ENCODE measurements at places on chromosomes 6 and 20.

GRCh38 chr6:50891290-50891689 is 72.6 kb downstream of the TFAP2B start:
- no peak for DNase-seq

- DNase-seq: peak; percentile 50
Observed at GRCh38 chr20:8161264-8162071, 29.4 kb downstream of the PLCB1 start.

DNA sequence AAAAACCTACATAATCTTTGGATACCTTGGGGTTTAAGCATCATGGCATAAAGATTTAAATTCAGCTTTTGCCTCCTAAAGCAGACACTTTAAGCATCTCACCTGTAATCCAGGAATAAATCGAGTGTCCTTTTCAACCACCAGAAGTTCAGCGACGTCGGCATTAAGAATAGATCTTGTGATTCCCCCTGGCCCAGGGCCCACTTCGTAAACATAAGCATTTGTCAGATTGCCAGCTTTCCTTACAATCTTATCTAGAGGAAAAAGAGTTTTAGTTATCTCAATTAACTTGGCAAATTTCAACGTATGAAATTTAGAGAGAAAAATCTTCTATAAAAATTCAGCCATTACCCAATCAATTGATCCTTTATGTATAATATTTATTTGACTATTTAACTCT is 3.2 kb downstream of the TFB1M start:
- no peak for DNase-seq

GRCh38 chr6:39302669-39303424 is 11.4 kb downstream of the KCNK17 start:
- DNase-seq: peak; percentile 9

DNA sequence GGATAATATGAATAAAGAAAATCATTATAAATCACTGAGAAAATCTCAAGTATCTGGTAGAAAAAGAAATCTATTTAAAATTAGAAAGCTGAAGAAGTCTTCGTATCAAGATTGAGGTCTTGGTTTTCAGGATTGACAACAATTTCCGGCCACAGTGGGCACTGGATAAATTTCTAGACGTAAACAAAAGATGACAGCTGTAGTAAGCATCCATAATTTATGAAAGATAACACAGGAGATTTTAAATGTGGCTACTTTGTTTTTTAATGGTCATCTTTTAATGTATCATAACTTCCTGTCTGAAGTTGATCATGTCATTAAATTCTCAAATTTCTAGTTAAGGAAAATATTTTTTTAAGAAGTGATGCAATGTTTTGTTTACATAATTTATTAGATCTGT is 444.2 kb downstream of the HTR1B start:
- DNase-seq: peak; percentile 50

DNA sequence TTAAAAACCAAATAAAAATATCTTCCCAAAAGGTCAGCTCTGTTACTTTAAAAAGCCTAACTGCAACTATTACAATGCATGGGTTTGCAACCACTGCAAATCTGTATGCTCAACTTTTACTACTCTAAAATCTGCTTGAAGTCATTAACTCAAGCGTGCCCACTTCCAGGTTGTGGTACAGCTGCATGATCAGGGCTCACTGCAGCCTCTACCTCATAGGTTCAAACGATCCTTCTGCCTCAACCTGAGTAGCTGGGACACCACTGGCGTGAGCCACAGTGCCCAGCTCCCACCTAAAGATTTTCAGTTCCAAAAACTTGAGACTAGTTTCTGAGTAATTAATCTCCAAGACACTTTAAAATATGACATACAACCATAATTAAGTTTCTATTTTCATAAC is 8.2 kb downstream of the DIDO1 start:
- no peak for DNase-seq

GRCh38 chr6:18432619-18433018 is 45.5 kb downstream of the RNF144B start:
- DNase-seq: no peak

DNA sequence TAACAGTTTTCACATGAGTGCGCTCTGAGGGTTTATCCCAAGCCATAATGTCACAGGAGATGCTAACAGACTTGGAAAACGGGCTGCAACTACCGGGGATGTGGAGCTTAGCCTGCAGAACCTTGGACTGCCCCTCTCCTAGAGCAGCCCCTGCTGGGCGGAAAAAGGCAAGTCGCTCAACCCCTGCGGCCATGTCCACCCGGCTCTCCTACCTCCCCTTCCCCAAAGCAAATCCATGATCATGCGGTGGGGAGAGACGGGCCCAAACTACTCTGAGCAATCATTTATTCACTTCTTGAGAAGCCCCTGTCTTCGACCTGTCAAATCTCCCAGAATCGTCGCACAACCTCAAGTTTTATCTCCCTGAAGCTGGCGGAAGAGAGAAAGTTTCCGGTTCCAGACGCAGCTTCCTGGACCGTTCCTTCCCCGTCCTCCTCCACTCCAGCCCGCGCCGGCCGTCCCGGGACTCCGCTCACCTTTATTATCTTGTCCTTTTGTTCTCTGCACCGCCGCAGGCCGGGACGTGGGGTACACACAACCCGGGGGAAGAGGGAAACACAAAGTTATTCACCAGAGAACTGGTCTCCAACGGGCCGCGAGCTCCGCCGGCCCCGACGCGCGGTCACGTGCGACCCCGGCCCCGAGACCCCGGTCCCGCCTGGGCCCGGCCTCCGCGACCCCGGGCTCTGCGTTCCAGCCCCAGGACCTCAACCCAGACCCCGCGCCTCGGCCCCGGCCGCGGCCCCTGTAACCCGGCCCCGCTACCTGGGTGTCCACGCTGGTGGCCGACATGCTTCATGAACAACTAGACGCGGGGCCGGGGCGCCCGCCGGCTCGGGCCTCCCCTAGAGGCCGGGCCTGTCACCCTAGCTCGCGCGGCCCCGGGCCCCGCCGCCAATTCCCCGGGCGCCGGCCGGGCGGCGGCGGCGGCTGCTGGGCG is 560 bp downstream of the YTHDF1 start:
- peak; percentile 56 for DNase-seq

- DNase-seq: no peak
Observed at GRCh38 chr6:143074670-143075318, 14.1 kb downstream of the AIG1 start.

GRCh38 chr6:145704143-145704781 is 31.1 kb downstream of the EPM2A start:
- DNase-seq: peak; percentile 18

- DNase-seq: no peak
Observed at GRCh38 chr6:35775031-35775430, 1.4 kb upstream of the CLPSL2 start.

GRCh38 chr6:156010-156409 is 136.3 kb upstream of the DUSP22 start:
- no peak for DNase-seq

DNA sequence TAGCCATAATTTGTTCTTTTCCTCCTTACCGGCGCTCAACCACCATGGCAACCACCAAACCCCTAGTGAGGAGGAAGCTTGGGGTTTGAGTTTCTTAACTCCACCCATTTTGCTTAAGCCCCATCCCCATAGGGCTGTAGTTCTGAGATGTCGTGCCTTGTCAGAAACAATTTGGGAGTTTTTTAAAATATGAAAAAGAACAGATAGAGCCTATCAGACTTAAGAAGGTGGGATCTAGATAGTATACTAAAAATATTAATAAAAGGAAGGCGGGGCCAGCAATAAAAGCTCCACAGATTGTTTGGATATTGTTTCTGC is 5.6 kb downstream of the BRD2 start:
- DNase-seq: peak; percentile 51

- DNase-seq: no peak
Observed at GRCh38 chr6:166903027-166903426, 53.3 kb downstream of the RNASET2 start.

DNA sequence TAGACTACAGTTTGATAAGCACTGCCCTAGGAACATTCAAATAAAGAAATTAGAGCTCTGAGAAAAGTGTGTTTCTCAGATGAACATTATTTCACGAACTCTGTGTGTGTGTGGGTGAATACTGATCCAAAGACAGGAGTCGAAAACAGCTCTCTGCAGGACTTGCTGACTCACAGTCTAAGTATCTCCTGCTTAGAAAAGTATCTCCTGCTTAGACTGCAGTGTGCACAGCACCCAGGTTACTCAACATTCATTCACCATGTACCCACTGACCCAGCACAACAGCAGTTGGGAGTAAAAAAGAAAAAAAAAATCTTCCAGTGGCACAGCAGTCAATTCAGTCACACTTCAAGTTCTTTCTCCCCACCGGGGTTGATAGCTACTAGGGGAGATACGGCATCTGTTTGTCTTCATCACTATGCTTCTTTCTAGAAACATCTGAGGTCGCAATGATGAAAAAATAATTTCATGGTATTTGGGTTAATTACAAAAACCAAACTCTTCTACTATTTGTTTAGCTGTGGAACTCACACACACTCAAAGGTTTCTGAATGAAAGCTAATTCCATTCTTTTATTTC is 48.0 kb downstream of the GCLC start:
- peak; percentile 82 for DNase-seq

DNA sequence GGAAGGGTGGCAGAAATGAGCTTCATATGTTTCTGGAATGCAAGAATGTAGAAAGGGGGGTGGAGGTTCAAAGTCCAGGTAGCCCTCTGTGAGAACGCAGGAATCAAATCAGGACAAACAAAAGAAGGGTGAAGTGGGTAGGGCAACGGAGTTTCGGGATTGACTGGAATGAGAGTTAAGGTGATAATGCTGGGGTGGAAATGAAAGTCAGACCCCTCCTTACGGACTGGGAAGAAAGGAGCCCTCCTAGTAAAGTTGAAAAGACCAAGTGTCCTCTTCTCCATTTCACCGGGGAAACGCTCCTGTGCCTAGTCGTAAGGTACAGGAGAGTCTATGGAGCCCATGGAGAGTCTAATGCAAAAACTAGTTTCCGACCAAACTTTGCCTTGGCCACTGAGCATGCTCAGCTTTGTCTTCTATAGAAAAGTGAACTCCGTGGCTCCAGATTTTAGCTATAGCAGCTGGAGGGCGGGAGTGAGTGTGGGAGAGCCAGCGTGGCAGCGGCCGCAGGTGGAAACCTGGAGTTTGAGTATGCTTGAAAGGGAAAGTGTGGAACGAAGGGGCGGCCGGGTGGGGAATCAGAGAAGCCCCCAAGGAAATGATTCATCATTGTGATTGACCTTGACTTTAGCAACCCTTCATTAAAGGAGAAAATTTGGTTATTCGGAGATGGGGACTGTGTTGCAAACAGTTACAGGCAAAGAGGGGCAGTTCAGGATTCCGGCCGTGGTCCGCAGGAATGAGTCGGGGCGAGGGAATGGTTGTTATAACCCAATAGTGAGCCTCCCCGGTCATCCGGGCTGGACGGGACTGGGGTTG is 1.3 kb upstream of the LRRC1 start:
- peak; percentile 52 for DNase-seq

- no peak for DNase-seq
Observed at GRCh38 chr6:53059648-53060589, 5.3 kb upstream of the FBXO9 start.

- DNase-seq: no peak
Observed at GRCh38 chr20:47350181-47350550, 6.3 kb downstream of the ZMYND8 start.
